Mucosa of gallbladder (tissue), 1 donor: ENCODE measurements at places on chromosomes 6 and 20. TPM values are rescaled to one million over a fixed set of nuclear protein-coding genes. Genes with fewer than 3 reads are reported as not detected.

Gene MCHR2
- total RNA-seq, result not detected

Gene RBM39
- total RNA-seq, result 288 TPM

Gene IPCEF1
- 3.3 TPM for total RNA-seq

Gene LINC00237
- total RNA-seq, result not detected

Gene CPXM1
- total RNA-seq, result 6.8 TPM

Gene WFDC10B
- 0.49 TPM for total RNA-seq

Gene LIN28B
- total RNA-seq, result 0.14 TPM

Gene MUCL3
- 93.5 TPM for total RNA-seq

Gene SLC32A1
- not detected for total RNA-seq

Gene LY6G6D
- total RNA-seq, result not detected

Gene NKX2-2
- not detected for total RNA-seq

Gene SLC26A8
- total RNA-seq, result not detected

Gene KIF13A
- 43.0 TPM for total RNA-seq

Gene PRSS16
- total RNA-seq, result 35.1 TPM

Gene VWA7
- total RNA-seq, result 18.5 TPM

Gene CALHM6
- total RNA-seq, result 4.8 TPM

Gene PCK1
- total RNA-seq, result 27.0 TPM

Gene FUT9
- 0.49 TPM for total RNA-seq

Gene TCF15
- 0.37 TPM for total RNA-seq

Gene PHACTR3
- 6.9 TPM for total RNA-seq

Gene GSTA2
- total RNA-seq, result 113 TPM

Gene FOXO3
- 71.4 TPM for total RNA-seq

Gene COL9A3
- 3.6 TPM for total RNA-seq

Gene KHDC1L
- not detected for total RNA-seq

Gene IRF4
- total RNA-seq, result 2.9 TPM

Gene SSTR4
- total RNA-seq, result not detected

Gene ZFP57
- 0.12 TPM for total RNA-seq

Gene CRYBG1
- 18.2 TPM for total RNA-seq

Gene VAPB
- total RNA-seq, result 63.0 TPM

Gene C6orf141
- total RNA-seq, result 70.0 TPM

Gene BPIFA1
- total RNA-seq, result not detected

Gene GSTA1
- total RNA-seq, result 382 TPM

Gene CLPSL2
- not detected for total RNA-seq

Gene HTR1B
- total RNA-seq, result 0.58 TPM

Gene SEMG1
- total RNA-seq, result 1.1 TPM

Gene SYCP2
- 9.5 TPM for total RNA-seq
